ENCODE measurements at places on chromosomes 5 and 9.

DNA sequence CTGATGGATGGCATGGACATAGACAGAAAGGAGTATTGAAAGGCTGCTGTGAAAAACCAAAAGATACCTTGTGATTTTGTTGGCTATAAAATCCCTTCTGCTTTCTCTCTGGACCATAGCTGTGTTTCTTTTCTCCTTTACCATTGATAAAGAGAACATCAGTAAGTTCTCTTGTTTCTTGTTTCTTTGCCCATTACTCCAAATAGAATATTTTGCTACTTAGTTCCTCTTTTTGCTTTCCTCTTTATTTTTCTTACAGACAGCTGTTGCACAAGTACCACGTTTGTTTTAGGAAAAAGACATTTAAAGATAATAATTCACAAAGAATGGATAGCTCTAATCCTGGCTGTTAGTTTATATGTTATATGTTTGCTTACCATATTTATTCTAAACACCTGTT, 1129.2 kb downstream of the DTWD2 start:
- DNase-seq = no peak

- no peak for DNase-seq
These were observed 43.4 kb downstream of the RETREG1 start for GRCh38 chr5:16573401-16573800.

DNA sequence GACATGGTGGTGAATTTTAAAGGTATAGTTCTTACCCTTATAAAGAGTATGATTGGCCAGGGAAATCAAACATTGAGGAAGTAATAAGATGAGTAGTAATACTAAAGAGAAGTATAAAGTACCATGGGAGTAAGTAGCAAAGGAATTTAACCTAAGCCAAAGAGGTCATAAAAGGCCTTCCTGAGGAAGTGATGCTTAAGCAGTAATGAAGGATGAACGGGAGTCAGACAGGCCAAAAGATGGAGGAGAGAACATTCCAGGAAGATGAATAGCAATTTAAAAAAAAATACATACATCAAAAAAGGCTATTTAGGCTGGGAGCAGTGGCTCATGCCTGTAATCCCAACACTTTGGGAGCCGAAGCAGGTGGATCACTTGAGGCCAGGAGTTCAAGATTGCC, 29.0 kb downstream of the KLHL3 start:
- DNase-seq = no peak

DNA sequence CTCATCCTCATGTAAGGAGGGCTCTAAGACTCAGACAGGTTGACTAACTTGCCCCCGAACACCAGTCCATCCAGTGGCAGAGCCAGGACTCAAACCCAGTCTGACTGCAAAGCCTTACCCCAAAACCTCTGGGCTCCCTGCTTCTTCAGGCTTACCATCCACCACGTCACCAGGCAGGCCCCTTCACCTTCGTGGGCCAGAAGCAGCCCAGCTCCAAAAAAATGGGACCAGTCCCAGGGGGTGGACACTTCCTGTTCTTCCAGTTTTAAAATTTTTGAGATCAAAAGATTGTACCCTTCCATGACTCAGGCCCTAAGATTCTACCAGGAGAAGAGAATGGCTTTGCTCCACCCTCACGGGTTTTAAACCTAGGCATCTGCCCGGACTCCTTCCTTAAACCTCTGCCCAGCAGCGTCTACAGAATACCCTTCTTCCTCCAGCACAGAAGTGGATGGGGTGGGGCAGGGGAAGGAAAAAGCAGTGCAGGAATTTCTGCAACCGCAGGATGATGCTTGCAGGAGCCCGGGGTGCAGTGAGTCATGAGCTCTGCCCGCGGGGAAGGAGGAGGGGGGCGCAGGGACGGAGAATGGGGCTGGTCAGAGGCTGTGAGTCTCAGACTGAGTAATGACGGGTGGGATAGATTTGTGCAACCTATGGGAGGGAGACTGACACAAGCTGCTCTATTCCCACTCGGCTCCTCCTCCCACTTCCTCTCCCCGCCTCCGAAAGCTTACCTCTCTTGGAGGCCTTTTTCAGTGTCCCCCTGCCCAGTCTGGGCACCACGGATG, 50.4 kb upstream of the STXBP1 start:
- peak; percentile 58 for DNase-seq

DNA sequence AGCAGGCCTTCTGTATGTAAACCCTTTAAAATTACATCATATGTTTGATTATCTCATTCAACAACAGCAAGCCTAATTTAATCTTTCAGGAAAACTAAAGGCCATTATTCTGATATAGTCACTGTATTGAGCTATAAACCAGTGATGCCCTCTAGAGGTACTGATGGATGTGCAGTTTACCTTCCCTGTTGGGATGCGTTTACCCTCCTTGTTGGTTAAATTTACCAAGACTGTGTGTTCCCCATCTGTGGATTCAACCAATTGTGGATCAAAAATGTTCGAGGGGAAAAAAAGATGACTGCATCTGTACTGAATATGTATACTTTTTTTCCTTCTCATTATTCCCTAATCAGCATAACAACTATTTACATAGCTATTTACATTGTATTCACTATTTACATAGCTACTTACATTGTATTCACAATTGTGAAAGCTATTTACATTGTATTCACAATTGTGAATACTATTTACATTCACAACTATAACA, 3.7 kb upstream of the BAAT start:
- DNase-seq = peak; percentile 48
